B cell (primary cell): ENCODE measurements at places on chromosomes 5 and 9. TPM values are rescaled to one million over a fixed set of nuclear protein-coding genes. Genes with fewer than 3 reads are reported as not detected.

DNA sequence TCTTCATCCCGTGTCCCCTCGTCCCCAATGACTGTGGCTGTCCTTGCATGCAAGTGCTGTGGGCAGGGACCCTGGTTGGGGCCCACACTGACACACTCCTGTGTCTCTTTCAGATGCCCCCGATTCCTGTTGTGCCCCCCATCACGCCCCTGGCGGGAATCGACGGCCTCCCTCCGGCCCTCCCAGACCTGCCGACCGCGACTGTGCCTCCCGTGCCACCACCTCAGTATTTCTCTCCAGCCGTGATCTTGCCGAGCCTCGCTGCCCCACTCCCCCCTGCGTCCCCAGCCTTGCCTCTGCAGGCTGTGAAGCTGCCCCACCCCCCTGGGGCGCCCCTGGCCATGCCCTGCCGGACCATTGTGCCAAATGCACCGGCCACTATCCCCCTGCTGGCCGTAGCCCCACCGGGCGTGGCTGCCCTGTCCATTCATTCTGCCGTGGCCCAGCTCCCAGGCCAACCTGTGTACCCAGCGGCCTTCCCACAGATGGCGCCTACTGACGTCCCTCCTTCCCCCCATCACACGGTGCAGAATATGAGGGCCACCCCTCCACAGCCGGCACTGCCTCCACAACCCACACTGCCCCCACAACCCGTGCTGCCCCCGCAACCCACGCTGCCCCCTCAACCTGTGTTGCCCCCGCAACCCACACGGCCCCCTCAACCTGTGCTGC, 75.0 kb downstream of the WNK2 start:
- DNase-seq: no peak

DNA sequence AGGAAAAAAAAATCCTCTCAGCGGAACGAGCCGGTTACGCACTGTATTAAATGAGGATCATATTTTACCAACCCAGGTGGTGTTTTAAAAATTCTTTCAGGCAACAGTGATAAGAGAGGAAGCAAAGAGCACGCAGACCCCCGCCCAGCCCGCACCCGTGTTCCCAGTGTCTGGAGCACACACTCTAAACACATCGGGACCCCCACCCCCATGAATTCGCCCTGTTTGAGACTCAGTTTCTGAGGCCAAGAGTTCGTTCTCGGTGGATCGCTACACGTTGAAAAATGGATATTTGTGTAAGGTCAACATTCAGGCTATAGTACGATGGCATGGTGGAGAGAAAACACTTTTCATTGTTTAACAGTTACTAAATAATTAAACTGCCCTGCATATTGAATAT, 196.3 kb downstream of the MEF2C start:
- peak; percentile 18 for DNase-seq

DNA sequence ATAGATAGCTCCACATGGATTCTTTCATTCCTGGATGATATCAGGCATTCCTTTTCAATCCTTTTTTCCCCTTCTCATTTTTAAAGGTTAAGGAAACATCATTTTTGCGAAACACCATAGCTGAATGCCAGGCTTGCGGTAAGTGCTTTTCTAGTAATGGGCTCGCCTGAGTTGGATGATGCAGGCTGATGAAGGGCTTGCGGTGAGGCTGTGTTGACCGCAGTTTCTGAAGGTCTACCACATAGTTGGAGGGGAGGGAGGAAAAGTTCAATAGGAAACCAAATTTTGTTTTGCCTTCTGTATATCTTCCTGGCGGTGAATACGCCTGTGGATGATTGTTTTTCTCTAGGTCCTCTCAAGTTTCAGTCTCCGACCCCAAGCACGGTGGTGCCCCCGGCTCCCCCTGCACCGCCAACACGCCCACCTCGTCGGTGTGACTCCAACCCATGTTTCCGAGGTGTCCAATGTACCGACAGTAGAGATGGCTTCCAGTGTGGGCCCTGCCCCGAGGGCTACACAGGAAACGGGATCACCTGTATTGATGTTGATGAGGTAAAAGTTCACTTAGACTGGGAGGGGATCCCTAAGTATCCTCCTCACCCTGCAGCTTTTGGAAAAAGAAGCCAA, 24.3 kb downstream of the THBS4 start:
- no peak for DNase-seq

DNA sequence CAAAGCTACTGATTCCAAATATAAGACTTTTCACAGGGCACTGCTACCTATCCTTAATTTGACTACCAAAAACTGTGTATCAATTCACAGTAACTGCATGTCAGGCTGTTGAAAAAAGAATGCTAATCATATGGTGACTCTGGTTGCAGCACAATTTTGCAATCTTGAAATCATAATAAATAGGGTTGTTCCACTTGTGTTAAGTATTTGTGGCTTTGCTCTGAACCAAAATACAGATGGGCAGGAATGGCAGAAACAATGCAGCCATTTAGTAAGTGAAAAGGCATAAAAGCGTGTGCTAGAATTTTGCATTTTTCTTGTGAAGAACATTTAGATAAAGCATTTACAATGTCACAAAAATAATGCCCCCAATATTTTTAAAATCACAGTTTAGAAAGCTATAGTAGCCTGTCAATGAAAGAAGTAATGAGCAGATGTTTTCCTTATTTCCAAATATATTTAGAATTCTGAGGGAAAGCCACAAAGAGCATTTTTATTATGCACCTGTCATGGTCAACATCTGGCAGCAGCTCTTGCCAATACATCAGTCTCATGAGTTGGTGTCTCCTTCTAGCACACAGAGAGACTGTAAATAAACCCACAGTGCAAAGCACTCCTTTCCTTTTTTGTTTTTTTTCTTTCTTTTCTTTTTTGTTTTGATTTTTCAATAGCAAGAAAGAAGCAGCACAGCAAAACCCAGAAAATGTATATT, 54.8 kb upstream of the PAM start:
- no peak for DNase-seq

TMEM8B gene
- total RNA-seq: 13.6 and 14.5 TPM in 2 replicates

RARS1 gene
- 65.4 and 69.4 TPM in 2 replicates for total RNA-seq

PCDHGA9 gene
- total RNA-seq: 1.9 and 2.5 TPM in 2 replicates

CNTFR gene
- not detected in 2 replicates for total RNA-seq
